Daoy (cell line): ENCODE measurements at places on chromosomes 12 and 14. TPM values are rescaled to one million over a fixed set of nuclear protein-coding genes. Genes with fewer than 3 reads are reported as not detected.

DNA sequence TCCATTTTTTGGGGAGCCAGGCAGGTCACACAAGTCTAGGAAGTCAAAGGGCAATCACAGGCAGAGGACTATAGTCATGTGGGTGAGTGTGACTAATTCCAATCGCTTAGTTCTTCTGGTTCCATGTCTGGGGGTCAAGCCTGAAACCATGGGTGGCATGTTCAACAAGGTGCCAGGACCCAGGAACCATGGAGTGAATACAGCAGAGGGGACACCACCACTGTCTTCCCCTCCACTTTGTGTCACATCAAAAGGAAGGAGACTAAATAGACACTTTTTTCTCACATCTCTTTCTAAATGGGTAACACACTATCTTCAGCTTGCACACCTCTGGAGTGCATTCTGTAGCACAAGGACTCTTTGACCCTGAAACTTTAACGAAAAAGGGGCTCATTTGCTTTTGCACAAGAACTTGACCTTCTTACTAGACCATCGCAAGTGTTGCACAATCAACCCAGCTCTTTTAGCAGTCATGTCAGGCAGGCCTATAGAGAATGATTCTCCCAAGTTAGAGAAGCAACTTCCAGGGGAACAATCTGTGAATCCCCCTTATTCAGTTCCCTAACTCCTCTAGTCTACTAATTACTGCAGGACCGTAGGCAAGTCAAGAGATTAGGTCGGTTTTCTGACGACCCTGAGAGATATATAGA lies 398.7 kb downstream of the NELL2 start:
- no peak for DNase-seq

- DNase-seq: peak; percentile 26
Measured at GRCh38 chr12:107126796-107127481, 33.6 kb upstream of the CRY1 start.

DNA sequence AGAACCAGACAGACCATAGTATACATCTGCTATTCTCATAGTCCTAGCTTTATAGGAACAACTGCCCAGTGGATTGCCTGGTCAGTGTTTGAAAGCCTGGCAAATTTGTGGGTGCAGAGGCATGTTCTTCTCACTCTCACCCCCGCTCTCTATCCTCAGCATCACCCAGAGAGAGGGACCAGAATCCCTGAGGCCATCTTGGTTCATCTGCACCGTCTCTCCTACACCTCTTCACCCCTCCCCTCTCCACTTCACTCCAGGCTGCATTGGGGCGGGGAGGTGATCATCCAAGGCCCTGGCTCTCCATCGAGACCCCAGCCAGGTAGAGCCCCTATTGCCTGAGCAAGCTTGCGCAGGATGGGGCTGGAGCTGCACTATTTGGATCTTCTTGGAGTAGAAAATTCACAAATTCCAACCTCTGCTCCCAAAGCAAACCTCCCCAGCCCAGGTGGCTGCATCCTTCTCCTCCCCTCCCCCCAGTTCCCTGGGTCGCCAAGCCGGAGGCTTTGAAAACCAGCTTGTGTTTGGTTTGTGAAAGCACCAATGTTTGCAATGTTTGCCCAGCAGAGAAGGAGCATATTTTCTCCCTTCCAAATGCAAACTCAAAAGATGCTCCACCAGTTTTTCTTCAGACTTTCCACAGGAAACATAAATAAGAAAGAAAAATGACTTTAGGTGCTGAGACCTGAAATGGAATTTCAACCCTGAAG lies 18.6 kb upstream of the COL2A1 start:
- DNase-seq: no peak

- DNase-seq: no peak
Measured at GRCh38 chr14:76780058-76780345, 18.7 kb downstream of the VASH1 start.

DNA sequence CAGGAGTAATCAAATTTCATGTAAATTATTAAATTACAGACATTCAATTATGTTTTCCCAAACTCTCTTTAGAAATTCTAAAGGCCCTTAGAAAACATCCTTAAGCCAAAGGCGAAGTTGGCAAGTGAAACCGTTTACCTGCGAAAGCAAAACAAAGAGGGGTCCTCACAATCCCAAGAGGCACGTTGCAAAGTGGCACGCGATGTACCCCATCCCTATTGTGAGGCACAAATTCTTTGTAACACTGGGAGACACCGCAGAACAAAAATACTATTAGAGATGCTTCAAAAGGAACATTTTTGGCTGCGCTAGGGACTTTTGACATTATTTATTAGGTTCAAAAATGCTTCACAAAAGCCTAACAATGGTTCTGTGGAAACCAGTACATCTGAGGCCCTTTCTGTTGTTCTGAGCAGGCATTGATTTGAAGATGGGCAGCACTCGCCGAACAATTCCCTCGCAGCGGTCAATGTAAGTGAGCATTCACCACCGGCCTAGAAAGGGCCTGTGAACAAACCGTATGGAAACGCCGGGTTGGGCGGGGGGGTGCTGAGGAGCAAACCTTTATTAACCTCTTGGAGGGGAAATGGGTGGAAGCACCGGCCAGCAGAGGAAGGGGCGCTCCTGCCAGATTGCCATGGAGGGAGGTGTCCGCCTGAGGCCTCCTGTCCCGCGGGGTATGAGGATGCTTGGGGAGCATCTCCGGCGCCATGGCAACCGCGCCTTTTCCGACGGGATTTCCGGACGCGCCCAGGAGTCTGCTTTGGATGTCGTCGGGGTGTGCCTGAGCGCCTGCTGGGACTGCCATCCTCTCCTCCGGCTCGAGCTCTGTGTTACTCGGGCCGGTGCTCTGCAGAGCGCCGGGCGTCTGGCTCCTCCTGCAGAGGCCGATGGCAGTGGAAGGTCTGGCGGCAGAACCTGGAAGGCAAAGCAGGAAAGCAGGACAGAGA lies 193.9 kb downstream of the C12orf42 start:
- peak; percentile 30 for DNase-seq

GRCh38 chr12:106934277-106934676 lies 21.4 kb upstream of the TMEM263 start:
- no peak for DNase-seq

DNA sequence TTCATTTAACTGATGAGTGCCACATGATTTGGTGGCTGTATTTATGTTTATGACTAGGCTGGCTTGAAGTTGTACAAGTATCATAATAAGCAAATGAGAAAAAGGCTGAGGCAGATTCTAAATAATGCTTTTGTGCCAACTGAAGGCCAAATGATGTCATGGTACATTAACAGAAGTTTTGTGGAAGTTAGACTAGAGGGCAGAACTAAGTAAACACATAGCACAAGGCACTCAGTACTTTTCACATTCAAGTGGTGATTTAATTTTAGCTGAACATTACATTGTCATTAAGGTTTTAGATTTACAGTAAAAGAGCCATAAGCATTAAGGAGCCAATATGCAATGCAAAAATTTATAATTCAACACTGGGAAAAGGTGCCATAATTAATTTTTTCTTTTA lies 21.1 kb downstream of the PPP1CC start:
- DNase-seq: no peak

DNA sequence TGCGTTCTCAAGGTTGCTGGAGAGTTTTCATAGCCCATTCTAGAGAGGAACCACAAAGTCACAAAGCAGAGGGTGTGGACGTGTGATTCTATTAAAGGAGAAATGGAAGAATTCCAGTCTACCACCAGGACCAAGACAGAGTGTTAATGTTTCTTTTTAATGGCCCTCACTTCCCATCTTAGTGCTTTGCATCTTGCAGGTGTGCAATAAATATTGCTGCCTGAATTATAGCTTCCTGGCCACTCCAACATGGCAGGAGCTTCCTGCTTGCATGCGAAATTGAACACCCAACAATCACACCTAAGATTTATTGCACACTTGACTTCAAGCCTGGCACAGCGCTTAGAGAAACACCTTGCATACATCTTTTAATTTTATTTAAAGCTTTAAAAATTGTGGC lies 22.4 kb upstream of the PPP1CC start:
- DNase-seq: no peak

- DNase-seq: no peak
Measured at GRCh38 chr14:74582910-74583581, 29.0 kb downstream of the LTBP2 start.

DNA sequence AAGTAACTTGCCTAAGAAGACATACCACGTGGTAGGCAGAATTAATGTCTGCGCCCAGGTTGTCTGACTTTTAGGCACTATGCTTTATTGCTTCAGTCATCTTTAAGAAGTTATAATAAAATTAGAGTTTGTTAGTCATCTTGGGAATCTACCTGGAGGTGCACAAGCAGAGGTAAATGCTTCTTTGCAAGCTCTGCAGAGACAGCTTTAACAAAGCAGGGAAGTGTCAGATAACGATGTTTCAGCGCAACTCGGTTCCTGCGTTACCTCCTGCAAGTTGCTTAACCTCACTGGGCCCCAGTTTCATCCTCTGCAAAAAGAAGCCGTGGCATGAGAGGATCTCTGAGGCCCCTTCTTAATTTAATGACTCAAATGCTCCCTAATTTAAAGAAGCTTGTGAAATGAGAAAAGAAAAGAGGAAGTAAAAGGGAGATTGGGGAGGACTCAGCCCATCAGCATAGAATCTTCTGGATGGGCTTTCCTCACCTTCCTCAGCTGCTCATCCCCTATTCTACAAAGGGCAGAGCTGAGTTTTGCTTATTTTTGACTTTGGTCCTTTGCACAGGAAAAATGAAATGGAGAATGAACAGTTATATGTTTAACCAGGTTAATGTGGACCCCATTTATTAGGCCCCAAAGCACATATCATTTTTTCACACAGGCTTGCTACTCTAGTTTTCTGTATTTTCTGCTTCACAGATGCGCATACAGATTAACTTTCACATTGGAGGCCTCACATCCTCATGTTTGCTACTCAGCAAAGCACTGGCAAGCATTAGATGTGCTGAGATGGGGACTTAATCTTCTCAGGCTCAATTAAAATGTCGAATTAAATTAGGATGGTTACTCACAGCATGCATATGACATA lies 5.1 kb downstream of the ARHGDIB start:
- DNase-seq: no peak

DNA sequence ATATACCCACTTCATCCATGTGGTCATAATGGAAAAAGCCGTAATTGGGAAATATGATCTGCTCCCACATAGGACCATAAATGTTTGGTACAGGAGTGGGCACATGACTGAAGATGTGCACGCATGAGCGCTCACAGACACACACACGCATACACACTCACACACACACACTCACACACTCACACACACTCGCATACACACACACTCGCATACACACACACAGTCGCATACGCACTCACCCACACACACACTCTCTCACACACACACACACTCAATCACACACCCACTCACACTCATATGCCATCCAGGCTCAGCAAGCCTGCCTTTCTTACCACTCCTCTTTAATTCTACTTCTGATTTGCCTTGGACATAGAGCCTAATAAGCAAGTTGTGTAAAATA lies 45.6 kb upstream of the EGLN3 start:
- DNase-seq: no peak

DNA sequence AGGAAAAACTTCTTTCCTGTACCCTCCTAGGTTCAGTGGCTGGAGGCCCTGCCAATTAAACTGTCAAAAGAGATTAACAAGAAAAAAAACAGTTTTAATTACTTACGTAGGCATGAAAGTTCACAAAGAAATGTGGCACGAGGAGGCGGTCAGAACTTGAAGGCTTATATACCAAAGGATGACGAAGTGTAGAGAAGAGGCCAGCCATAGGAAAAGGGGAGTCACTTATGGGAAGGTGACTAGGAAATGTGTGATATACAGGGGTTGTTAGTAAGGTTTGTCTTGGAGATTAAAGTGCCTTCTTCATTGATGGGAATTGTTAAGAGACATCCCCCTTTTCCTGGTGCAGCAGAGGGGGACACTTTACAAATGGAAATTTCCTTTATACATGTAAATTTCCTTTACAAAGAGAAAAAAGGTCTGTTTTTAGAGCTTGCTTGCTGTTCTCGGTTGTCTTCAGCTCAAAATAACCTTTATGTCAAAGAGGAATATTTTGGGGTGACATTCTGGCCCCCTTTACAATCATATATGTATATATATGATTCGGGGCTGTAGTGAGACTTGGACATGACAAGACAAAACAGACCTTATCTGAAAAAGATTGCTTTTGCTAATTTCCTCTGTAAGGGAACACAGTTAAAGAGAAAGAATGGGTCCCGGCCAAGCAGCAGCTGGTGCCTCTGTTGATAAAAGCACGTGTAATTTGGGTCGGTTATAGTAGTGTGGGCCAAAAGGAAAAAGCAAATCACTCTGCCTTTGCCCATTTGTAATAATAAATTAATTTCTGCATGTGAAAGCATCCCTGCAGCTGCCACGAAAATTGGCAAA lies 38.6 kb downstream of the SYNE2 start:
- DNase-seq: peak; percentile 13

- DNase-seq: no peak
Measured at GRCh38 chr14:61545726-61546455, 149.4 kb upstream of the HIF1A start.

DNA sequence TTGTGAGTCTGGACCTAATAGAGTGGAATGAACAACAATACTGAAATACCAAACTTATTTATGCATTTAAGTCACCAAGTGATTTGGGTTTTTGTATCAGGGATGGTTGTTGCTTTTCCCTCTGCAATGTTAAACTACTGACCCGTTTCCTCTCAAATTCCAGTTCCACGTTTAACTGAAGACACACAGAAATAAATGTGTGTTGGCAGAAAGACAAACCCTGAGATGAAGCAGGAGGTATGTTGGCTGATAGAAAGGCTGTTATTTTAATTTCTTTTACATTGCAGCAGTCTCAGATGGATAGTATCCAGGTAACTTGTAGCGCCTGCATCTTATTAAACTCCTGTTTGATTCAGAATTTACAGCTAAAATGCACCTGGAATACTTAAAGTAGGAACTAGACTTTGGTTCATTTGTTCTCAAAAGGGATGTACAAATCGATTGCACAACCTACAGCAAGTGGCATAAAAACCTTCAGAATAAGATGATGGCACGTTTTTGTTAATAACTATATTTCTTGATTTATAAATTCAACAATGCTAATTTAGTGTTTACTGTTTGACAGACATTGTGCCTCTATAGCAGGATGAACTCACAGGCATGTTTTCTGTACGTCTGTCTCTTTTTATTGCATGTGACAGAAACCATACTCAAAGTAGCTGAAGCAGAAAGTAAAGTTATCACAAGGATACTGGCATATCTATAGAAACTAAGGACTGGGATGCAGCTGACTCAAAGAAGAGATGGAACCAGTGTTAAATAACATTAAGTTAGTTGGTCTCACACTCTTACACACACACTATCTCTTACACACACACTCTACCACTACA lies 405.7 kb downstream of the ZFP36L1 start:
- peak; percentile 44 for DNase-seq

GRCh38 chr14:53494587-53494986 lies 341.5 kb upstream of the DDHD1 start:
- DNase-seq: no peak

- DNase-seq: no peak
Measured at GRCh38 chr12:42792265-42792664, 202.7 kb upstream of the PRICKLE1 start.

GRCh38 chr12:29818916-29819623 lies 35.3 kb upstream of the TMTC1 start:
- no peak for DNase-seq

- no peak for DNase-seq
Measured at GRCh38 chr12:54421879-54422250, 2.8 kb upstream of the ITGA5 start.

- peak; percentile 89 for DNase-seq
Measured at GRCh38 chr14:59360923-59361794, 104.0 kb downstream of the GPR135 start.

GRCh38 chr12:12563290-12563928 lies 746 bp upstream of the DUSP16 start:
- DNase-seq: no peak

IFNG-AS1 gene
- total RNA-seq: not detected in 2 replicates

RAD9B gene
- total RNA-seq: 0.40 and 1.1 TPM in 2 replicates

PRPH gene
- 0.69 TPM in 1 of 2 replicates, not detected in the other for total RNA-seq

INHBC gene
- total RNA-seq: not detected in 2 replicates
